T-helper 22 cell (primary cell): ENCODE measurements at places on chromosomes 4 and X.

DNA sequence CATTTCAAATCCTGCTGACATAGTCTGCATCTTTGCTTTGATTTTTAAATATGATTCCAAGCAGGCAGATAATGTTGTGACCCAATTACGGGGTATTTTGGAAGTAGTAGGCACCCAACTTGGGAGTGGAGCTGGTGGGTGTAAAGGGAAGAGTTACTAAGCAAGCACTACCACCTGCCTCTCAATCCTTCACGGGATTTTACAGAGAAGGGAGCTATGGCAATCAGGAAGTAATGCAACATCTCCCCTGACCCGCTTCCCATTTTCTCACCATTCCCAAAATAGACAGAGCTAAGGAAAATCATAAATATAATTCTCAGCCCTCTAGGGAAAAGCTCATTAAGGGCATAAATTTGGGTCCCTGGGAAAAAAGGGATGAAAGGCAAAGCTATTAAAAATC, 9.2 kb downstream of the APBB2 start:
- no peak for DNase-seq

DNA sequence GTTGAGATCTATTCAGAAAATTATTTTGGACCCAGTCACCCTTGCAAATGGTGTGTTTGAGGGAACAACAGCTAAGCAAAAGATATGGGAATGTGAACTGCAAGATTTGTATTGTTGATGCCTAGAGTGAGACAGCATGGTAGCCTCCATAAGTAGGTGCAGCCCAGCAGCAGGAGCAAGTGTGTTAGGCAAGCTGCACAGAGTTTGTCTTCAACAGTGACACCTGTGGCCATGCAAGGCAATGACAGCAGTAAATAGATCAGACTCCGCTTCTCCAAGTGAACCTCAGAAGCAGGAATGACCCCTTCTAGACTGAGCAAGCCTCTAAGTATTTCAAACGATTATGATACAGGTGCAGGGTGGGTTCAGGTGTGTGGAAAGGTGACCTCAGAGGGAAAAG, 133.4 kb upstream of the MSX1 start:
- no peak for DNase-seq

- DNase-seq, result no peak
Measured at GRCh38 chr4:128661479-128661878, 148.0 kb upstream of the JADE1 start.

GRCh38 chr4:170234800-170235199, 145.0 kb upstream of the AADAT start:
- no peak for DNase-seq

DNA sequence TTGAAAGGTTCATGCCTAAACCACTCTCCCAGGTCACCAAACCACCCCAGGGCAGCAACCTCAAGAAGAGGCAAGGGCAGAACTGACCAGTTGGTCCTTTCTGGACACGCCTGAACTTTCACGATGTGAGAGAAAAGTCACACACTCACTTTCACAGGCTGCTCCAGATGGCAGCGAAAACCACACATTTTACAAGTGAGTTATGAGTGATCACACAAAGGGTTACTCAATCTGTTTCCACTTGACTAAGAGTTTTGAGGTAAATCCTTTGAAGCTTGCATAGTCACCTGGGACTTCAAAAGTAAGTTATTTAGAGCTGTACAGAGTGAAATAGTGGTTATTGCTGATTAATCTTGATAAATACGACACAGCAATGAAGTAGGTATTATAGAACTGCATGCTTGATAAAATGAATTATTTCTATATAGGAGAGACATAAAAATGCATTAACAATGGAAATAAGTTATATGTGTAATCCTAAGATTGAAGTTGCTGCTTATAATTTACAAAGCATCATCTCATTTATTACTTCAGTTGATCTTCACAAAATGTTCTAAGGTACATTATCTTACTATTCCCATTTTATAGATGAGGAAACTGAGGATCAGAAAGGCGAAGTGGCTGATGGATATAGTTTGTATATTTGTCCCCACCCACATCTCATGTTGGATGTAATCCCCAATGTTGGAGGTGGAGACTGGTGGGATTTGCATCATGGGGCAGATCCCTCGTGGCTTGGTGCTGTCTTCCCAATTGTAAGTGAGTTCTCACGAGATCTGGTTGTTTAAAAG, 103.0 kb upstream of the KLF3 start:
- DNase-seq, result no peak

GRCh38 chr4:29311247-29311646, 1408.9 kb upstream of the PCDH7 start:
- DNase-seq, result no peak

DNA sequence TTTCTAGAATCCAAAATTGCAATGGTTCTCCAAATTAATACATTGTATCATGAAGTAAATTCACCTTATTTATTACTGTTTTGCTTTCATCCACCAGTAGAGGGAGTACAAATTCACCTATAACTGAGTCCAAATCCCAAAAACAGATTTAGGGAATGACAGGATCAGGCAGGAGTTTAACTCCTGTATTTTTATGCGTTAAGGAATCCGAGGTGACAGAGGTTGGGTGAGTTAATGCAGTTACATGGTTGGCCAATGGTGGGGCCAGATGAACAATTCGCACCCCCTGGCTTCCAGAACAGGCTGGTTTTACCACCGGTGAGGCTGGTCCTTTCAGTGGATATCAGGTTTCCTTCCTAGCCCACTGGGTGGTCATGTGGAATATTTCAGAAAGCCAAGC, 82.4 kb downstream of the MTNR1A start:
- no peak for DNase-seq

DNA sequence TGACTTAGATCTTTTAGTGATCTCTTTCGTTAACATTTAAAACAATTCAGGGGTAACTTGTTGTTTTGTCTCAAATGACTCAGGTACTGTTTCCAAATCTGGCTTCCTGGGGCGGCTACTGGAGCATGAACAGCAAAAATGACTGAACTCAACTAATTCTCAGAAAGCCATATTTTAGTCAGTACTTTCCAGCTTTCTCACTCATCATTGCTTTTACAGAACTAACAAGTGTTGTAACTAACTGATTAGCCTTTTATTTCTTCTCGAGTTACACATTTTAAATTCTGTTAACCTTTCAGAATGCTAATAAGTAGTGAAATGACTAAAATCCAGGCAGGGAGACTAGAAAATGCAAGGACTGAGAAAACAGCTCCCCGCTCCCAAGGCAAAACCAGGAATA, 55.3 kb downstream of the JADE3 start:
- no peak for DNase-seq

GRCh38 chr4:172813359-172813923, 355.2 kb upstream of the GALNT7 start:
- DNase-seq, result no peak

GRCh38 chr4:150583287-150584110, 1.5 kb downstream of the MAB21L2 start:
- DNase-seq, result no peak

DNA sequence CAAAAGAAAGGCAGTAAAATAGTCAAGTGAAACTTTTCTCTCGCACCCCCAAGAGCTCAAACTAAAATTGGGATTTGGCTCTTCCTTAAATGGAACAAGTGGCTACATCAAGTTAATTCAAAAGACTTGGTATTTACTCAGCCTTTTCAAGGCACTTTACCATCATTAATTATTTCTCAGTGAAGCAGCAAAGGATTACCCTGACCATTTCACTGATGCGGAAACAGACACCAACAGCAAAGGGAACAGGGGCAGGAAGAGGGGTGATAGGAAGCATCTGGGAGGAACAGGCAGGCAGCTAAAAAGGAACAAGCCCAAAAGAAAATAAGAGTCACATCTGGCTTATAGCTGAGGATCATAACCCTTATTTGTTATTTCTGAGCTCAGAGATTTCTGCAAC, 2.7 kb downstream of the SCML2 start:
- no peak for DNase-seq

DNA sequence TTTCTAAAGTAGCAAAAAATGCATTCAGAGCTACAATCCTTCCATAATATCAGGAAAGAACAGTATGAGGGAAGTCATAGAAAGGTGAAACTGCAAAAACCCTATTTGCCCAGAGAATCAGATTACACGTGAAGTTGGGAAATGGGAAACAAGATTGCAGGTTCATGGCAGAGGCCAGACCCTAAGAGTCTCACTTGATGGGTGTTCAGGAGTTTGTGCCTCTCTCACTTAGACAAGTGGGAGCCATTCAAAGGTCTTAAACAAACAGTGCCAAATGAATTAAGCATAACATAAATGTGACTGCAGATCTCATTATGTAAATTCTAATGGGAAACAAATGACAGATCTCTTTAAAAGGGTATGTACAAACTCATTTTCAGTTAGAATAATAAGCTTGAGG, 91.6 kb downstream of the ARAP2 start:
- no peak for DNase-seq

GRCh38 chr4:36310216-36310615, 28.8 kb downstream of the DTHD1 start:
- no peak for DNase-seq

DNA sequence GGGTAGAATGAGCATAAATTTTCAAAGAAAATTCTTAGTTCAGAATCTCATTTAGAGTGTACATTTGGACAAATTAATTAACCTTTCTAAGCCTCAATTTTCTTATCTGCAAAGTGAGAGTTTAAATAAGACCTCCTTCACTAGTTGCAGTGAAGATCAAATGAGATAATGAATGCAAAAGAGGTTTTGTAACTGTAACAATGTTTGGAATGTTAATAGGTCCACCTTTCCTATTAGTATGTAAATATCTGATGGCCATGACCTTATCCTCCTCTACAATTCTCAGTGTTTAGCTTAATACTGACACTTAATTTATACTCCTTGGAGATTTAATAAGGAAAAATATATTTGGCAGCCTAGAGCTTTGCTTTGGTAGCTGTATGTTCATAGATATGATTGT, 138.8 kb downstream of the GABRG1 start:
- DNase-seq, result no peak

- DNase-seq, result no peak
Measured at GRCh38 chr4:166091146-166091545, 218.1 kb downstream of the TLL1 start.

DNA sequence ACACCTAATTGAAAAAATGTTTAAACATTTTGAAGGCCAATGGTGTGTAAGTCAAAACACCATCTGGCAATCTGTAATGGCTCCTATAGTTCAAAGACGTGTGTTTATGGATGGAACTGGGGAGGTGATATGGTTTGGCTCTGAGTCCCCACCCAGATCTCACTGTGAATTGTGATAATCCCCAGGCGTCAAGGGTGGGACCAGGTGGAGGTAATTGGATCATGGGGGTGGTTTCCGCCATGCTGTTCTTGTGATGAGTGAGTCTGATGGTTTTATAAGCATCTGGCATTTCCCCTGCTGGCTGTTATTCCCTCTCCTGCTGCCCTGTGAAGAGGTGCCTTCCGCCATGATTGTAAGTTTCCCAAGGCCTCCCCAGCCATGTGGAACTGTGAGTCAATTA, 52.2 kb downstream of the ADRA2C start:
- no peak for DNase-seq

- no peak for DNase-seq
Measured at GRCh38 chr4:102825261-102826091, 1.9 kb downstream of the UBE2D3 start.

DNA sequence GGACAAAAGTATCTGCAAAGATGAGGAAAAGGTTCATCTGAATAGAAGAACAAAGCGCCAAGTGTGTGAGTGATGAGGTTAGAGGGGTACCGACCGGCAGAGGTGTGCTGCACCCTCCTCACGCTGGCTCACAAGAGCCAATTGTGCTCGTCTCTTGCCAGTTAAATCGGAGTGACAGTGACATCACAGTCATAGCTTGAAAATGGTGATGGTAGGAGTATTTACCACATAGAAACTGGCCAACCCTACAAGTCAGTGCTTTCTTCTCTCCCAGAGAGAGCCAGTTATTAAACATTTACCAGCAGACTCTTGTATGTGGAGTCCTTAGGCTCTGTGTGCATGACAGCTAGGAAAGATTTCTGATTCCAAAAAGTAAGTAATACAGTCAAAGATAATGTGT, 32.4 kb downstream of the CLDN22 start:
- no peak for DNase-seq

DNA sequence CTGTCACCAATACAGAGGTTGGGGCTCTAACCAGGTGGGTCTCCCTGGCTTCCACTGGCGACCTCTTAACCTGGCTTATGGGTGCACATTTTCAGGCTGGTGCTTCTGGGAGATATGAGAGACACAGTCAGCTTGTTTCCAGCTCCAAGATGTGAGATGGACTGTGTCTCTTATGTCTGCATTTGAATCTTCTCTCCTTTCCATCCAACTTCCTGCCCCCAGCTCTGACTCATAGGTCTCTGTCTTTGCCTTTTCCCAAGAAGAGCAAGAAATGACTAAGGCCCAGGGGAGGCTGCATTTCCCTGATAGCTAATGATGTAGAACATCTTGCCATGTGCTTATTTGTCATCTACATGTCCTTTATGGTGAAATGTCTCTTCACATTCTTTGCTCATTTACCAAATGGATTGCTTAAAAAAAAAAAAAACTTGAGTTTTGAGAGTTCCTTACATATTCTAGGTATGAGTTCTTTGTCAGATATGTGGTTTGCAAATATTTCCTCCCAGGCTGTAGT, 3.2 kb upstream of the UXT start:
- DNase-seq, result no peak
